ENCODE measurements at places on chromosomes 6 and 20. TPM values are rescaled to one million over a fixed set of nuclear protein-coding genes. Genes with fewer than 3 reads are reported as not detected.

LAMA5 gene
- 126 TPM for total RNA-seq

LINC00237 gene
- total RNA-seq, result not detected

ISM1 gene
- total RNA-seq, result 4.0 TPM

POLR3F gene
- total RNA-seq, result 7.5 TPM

SLC17A3 gene
- not detected for total RNA-seq

RNASET2 gene
- 50.6 TPM for total RNA-seq

NMBR gene
- total RNA-seq, result not detected

CCNC gene
- total RNA-seq, result 45.3 TPM

PRDM13 gene
- total RNA-seq, result not detected

BYSL gene
- 31.1 TPM for total RNA-seq

All from mesenteric fat pad (tissue), 1 donor.